ENCODE measurements at places on chromosomes 6 and 20.

- no peak overlapping the region for H3K4me3 ChIP-seq
- no peaks in the 10 kb centered on the region for H3K36me3 ChIP-seq
- H3K27me3 ChIP-seq = peaks cover 13% of the 10 kb centered on the region
- no peaks in the 10 kb centered on the region for H3K4me1 ChIP-seq
- DNase-seq = no peak
Observed at GRCh38 chr20:25574411-25574810, 10.9 kb downstream of the NINL start.

- H3K27me3 ChIP-seq = peaks cover 58% of the 10 kb centered on the region
- DNase-seq = no peak
- no peak overlapping the region for H3K4me3 ChIP-seq
- H3K4me1 ChIP-seq = peaks cover 7% of the 10 kb centered on the region
- H3K36me3 ChIP-seq = no peaks in the 10 kb centered on the region
Observed at GRCh38 chr6:3381233-3381921, 75.5 kb downstream of the SLC22A23 start.

DNA sequence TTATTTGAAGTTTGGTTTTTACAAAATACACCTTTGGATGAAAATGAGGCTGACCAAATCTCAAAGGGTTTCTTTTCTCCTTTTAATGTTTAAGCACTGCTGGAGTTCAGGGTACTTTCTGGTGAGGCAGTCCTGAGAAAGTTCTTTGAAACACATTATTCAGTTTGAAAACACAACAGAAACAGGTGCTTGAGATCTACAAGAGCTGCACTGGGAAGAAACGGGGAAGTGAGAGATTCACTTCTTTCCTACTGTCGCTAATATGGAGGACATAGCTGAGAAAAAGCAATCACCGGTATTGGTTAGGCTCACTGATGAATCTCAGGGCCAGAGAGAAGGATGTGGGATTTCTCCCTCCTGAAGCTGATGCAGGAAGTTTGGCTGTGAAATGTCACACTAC lies 22.9 kb upstream of the TMEM170B start:
- peaks cover 20% of the 10 kb centered on the region for H3K27me3 ChIP-seq
- H3K4me3 ChIP-seq = no peak overlapping the region
- no peak overlapping the region for H3K27ac ChIP-seq
- no peak for DNase-seq
- no peaks in the 10 kb centered on the region for H3K36me3 ChIP-seq

DNA sequence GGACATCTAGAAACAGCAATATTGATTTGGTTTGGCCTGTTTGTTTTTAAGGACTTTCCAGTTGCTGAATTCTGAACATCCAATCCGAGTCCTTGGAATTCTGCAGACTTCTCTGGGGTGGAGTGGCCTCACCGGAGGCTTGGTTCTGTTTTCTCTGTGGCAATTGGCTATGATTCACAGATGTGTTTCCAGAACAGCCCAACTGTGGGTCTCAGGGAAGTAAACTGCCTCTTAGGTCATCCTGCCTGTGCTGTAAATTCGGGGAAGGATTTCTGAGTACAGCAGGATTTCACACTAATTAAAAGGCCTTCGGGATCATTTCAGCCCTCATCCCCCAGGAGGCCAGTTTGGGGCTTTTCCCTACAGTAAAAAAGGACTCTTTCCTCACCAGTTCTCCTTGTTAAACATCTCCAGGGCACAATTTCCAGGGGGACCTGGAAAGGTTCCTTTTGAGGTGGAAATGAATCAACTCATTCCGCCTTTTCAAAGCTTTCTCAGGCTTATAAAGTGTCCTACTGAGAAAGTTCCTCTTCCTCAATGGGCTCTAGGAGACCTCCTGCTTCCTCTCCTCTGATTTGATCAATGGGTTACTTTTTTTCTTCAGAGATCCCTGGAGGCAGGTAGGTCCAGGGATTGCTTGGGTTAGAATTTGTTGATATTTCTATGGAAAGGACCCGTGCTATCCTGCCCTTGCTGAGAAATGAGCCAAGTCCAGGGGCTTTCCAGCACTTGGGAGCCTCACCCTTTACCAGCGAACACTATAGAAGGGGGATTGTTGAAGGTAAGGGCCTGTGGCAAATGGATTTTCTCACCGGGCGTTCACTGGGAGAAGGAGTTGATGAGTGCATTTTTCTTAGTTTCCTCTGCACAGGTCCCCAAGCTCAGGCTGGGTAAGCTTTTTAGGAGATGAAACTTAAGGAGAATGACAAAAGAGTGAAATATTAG lies 114.6 kb downstream of the CLIC5 start:
- no peaks in the 10 kb centered on the region for H3K27me3 ChIP-seq
- DNase-seq = no peak
- H3K4me3 ChIP-seq = no peak overlapping the region
- H3K36me3 ChIP-seq = peaks cover 8% of the 10 kb centered on the region

DNA sequence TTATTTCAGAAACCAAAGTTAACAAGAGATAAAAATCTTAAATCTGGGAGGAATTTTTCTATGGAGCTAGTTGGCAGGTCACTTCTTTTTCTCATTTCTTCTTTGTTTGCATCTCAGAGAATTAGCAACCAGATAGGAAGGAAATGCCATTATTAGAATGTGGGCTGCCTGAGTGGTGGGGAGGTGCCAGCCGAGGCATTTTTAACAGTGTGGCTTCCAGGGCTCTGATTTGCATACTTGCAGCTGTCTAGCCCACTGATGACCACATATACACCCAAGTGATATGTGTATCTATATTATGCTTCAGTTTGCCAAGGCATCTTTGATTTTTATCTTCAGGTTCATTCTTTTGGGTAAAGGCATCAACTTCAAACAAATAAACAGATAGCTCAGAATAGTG lies 206.7 kb downstream of the CLIC5 start:
- no peak for DNase-seq
- no peaks in the 10 kb centered on the region for H3K36me3 ChIP-seq
- H3K27me3 ChIP-seq = peaks cover 38% of the 10 kb centered on the region
- H3K4me1 ChIP-seq = no peaks in the 10 kb centered on the region
- no peak overlapping the region for H3K27ac ChIP-seq
- no peak overlapping the region for H3K4me3 ChIP-seq

DNA sequence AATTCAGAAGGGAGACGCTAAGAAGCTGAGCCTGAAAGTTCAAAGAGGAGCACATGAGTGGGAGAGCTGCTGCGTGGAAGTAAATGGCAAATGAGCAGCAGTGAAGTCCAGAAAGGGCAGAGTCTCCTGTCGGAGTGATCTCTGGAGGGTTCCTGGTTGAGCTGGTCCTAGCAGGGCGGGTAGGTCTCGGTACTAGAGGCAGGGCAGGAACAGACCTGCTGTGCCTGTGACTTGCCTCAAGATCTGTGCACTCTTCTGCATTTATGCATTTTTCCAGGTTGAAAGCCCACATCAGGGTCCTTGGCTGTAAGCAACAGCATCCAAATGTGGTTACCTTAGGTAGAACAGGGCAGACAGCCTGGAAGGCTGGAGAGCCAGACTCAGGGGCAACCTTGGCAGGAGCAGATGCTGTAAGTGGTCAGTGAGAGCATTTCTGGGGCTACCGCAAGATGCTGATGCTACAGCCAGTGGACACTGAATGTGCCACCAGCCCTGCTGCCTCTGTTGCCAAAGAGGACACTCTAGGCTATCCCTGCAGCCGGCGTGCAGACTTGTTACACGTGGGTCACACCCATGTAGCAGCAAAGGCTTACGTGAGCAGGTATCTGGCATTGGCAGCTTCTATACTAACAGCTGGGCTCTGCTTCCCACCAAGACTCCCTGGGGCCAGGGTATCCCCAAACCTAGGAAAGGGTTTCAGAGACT lies 8.4 kb downstream of the DUSP22 start:
- H3K4me3 ChIP-seq = no peak overlapping the region
- H3K36me3 ChIP-seq = peaks cover 3% of the 10 kb centered on the region
- no peak for DNase-seq

- H3K36me3 ChIP-seq = no peaks in the 10 kb centered on the region
- no peak overlapping the region for H3K4me3 ChIP-seq
- H3K27ac ChIP-seq = no peak overlapping the region
- no peaks in the 10 kb centered on the region for H3K27me3 ChIP-seq
- H3K4me1 ChIP-seq = no peaks in the 10 kb centered on the region
Observed at GRCh38 chr6:21984135-21984534, 312.7 kb downstream of the PRL start.

DNA sequence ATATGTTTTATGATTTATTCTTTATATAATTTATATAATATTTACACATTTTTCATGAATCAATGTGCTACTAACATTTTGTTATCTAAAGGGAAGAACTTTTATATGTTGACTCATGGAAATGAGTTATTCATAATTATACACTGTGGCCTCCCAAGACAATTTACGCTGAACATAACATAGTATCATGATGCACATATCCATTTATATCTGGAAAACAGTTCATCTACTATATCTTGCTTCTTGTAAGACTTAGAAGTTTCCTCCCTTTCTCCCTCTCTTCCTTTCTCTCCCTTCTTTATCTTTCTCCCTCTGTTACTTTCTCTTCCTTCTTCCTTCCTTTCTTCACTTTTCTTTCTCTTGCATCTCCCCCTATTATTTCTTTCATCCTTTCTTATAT lies 1.1 kb upstream of the EYS start:
- no peaks in the 10 kb centered on the region for H3K36me3 ChIP-seq
- no peaks in the 10 kb centered on the region for H3K27me3 ChIP-seq
- no peaks in the 10 kb centered on the region for H3K4me1 ChIP-seq

- H3K27ac ChIP-seq = no peak overlapping the region
- H3K4me3 ChIP-seq = no peak overlapping the region
- H3K36me3 ChIP-seq = peaks cover 3% of the 10 kb centered on the region
- no peaks in the 10 kb centered on the region for H3K4me1 ChIP-seq
- no peaks in the 10 kb centered on the region for H3K27me3 ChIP-seq
- no peak for DNase-seq
Observed at GRCh38 chr6:133743621-133744020, 145.3 kb upstream of the TCF21 start.

GRCh38 chr20:7378864-7379605 lies 561.2 kb downstream of the HAO1 start:
- no peak overlapping the region for H3K4me3 ChIP-seq
- H3K27ac ChIP-seq = no peak overlapping the region
- no peaks in the 10 kb centered on the region for H3K27me3 ChIP-seq
- no peaks in the 10 kb centered on the region for H3K36me3 ChIP-seq
- no peak for DNase-seq
- H3K4me1 ChIP-seq = no peaks in the 10 kb centered on the region

- no peaks in the 10 kb centered on the region for H3K36me3 ChIP-seq
- no peak overlapping the region for H3K27ac ChIP-seq
- no peak overlapping the region for H3K4me3 ChIP-seq
- no peaks in the 10 kb centered on the region for H3K4me1 ChIP-seq
- peaks cover 50% of the 10 kb centered on the region for H3K27me3 ChIP-seq
Observed at GRCh38 chr20:62470459-62470858, 5.3 kb downstream of the GATA5 start.

DNA sequence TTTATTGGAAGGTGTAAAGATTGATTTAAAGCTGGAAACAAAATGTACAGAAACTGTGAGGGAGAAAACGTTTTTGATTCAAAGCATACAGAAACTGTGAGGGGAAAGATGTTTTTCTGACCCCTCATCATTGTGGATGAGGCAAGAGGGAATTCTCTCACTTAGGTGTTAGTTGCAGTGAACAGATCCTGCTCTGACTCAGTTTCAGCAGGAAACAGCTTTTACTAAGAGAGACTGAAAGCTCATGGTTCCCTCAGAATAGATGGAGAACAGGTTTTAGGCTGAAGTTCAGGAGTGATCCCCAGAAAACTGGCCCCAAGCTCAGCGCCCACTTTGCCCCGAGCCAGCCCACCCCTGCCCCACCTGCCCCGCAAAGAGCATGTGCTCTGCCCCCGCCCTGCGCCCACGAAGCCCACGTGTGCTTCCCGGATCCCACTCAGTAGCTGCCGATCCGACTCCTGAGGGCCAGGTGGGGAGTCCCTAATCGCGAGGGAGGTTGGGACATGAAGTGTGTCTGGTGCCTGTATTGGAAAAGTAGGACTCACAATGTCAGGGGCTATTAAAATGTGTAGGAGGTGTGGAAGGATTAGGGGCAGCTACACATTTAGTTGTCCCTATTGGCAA lies 41.2 kb downstream of the DUSP22 start:
- peaks cover 25% of the 10 kb centered on the region for H3K4me1 ChIP-seq
- no peak overlapping the region for H3K4me3 ChIP-seq
- H3K27me3 ChIP-seq = no peaks in the 10 kb centered on the region
- H3K27ac ChIP-seq = no peak overlapping the region
- no peak for DNase-seq

DNA sequence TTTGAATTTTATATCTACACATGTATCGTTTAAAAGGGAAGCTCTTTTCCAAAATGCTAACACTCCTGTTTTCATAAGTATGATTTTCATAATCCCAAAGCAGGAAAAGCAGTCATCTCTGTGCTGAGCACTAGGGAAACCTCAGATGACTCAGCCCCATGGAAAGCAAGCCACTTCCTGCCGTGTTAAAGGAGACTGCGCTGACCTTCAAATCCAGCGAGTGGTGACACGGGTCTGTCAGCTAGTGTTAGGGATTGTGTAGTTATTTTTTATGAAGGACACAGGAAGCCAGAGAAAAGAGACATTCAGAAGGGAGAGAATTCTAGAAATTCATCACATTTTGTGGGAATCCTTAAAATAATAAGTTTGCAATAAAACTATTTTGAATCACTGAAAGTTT lies 57.0 kb upstream of the CD93 start:
- H3K4me1 ChIP-seq = peaks cover 12% of the 10 kb centered on the region
- H3K27ac ChIP-seq = no peak overlapping the region
- DNase-seq = no peak
- H3K36me3 ChIP-seq = no peaks in the 10 kb centered on the region
- H3K4me3 ChIP-seq = no peak overlapping the region

DNA sequence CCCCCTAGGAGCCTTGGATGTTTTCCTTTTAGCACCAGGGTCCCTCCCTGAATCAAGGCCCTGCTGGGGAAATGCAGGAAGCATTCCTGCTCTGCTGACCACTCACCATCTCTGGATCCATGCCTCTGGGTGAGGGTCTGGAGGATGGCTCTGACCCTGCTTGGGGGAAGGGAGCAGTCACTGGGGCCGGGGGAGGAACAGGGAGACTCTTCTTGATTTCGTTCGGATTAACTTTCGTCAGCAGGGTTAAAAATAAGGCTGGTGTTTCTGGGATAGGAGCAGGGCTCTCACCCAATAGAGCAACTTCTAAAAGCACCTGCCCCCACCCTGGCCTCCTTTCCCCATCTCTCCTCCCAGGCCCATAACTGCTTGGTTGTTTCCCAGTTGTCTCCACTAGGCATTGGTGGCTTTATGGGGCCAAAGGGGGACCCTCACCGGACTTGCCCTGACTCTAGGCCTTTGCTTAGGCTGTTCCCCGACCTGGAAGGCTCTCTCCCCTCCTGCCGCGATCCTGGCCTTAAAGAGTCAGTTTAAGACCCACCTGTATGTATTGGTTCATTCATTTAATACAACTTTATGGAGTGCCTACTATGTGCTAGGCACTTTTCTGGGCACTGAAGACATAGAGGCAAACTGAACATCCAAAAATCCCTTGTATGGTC lies 63.0 kb downstream of the JPH2 start:
- no peak overlapping the region for H3K27ac ChIP-seq
- H3K4me1 ChIP-seq = no peaks in the 10 kb centered on the region
- no peak overlapping the region for H3K4me3 ChIP-seq
- no peaks in the 10 kb centered on the region for H3K36me3 ChIP-seq
- DNase-seq = no peak
- H3K27me3 ChIP-seq = peaks cover 50% of the 10 kb centered on the region

- H3K4me3 ChIP-seq = no peak overlapping the region
- DNase-seq = no peak
- H3K4me1 ChIP-seq = no peaks in the 10 kb centered on the region
- no peak overlapping the region for H3K27ac ChIP-seq
Observed at GRCh38 chr6:44685213-44685612, 297.7 kb downstream of the CDC5L start.
